HS-27A (cell line): ENCODE measurements at places on chromosomes 2 and 18.
A peak's percentile ranks its signal among the peaks of the same experiment; 100 is the strongest.

- peak; percentile 22 for DNase-seq
These were observed 108.9 kb downstream of the CD226 start for GRCh38 chr18:69838620-69839411.

DNA sequence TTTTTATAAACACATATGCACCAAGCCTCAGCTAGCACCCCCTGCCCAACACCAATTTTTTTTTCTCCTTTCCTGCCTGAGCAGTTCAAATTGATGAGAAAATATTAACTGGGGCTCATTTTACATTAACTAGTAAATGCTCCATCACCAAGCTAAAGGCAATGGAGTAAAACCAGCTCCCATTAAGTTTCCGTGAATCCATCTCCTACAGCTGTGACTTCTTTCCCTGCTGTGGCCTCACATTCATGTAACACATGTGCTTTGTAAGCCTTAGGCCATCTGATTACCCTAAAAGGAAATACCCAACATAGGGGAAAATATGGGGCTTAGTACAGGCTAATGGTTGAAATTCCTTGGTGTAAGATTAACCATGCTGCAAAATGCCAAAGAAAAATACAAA is 60.8 kb downstream of the DNER start:
- no peak for DNase-seq

- DNase-seq = no peak
These were observed 78.6 kb downstream of the BARD1 start for GRCh38 chr2:214730800-214731407.

GRCh38 chr2:133986081-133986837 is 267.6 kb upstream of the MGAT5 start:
- DNase-seq = peak; percentile 69

DNA sequence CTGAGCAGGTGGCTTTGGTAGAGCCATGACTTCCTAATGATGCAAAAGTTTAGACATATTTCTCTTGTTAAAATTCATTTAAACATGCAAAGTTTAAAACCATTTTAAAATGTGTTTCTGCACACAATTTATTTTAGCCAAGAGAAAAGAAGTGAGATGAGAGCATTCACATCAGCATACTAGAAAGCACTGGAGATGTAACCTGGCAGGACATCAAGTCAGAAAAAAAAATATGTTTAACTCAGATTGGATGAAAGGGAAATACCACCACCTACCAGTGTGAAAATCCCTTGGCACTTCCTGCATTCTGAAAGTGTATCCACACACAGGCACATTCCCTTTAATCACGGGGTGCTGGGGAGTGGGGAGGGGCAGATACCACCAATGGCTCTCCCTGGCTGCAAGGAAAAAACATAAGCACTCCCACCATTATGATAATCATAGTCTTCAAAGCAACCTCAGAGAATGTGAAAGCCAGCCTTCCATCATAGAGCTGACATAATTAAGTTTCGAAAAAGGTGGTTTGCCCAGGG is 25.0 kb downstream of the DNER start:
- DNase-seq = no peak

- peak; percentile 86 for DNase-seq
These were observed 88.1 kb upstream of the KLF7 start for GRCh38 chr2:207253666-207254345.

GRCh38 chr2:197675711-197676188 is 363 bp upstream of the RFTN2 start:
- DNase-seq = no peak

GRCh38 chr2:240915526-240916341 is 9.6 kb downstream of the CROCC2 start:
- DNase-seq = no peak

GRCh38 chr2:63819765-63820717 is 21.7 kb upstream of the UGP2 start:
- no peak for DNase-seq

GRCh38 chr2:138928374-138929021 is 148.3 kb upstream of the NXPH2 start:
- DNase-seq = no peak
